ENCODE measurements at places on chromosomes 13 and 19.

DNA sequence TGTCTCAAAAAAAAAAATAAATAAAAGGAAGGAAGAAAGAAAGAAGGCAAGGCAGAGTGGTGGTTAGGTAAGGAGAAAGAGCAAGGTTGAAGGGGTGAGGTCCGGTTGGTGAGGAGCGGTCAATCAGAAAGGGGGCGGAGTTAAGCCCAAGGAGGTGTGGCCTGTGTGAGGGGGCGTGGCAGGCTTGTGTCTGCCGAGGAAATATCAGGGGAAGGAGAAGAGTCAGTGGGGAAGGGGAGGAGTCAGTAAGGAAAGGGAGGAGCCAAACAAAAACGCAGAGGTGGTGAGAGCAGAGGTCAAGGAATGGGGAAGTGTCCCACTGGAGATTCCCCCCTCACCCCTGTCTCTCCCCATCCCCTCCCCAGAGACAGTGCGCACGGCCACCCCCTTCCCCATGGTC lies 5.9 kb downstream of the CACNG7 start:
- no peak for DNase-seq

DNA sequence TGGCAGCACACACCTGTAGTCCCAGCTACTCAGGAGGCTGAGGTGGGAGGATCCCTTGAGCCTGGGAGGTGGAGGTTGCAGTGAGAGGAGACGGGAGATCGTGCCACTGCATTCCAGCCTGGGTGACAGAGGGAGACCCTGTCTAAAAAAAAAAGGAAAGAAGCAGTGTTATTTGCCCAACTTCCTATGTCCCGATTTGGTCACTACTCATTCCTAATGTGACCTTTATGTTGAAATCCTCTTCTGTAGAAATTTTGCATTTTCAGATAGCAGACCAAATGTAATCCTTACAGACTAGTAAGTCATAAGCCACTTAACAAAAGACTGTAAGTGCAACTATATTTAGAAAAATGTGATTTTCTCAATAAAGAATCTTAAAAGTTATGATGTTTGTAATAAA lies 18.2 kb upstream of the STK24 start:
- DNase-seq = no peak

- DNase-seq = no peak
Observed at GRCh38 chr13:23950736-23951510, 53.6 kb upstream of the C1QTNF9B start.

GRCh38 chr19:22545751-22546150 lies 88.4 kb upstream of the ZNF492 start:
- DNase-seq = no peak

DNA sequence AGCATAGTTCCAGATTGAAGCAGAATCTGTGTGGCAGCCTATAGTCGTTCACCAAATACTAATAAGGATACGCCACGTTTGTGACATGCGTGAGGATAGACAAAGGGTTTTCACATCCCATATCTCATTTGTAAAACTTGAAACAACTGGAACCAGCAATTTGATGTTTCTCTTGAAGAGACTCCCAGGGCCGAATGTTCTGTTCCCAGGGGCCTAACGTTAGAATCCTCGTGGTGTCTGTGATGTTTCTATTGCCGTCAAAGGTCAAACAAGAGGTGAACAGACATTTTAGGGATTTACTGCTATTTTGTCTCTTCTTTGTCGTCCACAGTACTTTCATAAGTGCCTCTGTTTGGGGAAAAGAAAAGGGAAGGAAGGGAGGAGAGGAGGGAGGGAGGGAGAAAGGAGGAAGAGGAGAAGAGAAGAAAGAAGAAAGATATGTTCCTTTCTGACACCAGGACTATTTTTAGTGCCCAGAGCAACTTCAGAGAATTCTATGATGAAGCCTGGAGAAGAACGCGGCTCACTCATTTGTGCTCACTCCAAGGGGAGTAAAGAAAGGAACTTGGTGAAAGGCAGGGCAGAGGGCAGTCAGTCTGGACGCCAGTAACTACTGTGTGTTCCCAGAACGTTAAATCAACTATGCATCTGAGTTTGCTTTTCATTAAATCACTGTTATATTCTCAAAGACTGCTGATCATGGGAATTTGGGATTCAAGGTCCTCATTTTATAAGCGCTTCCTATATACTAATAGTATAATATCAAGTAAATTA lies 154.5 kb downstream of the DCT start:
- DNase-seq = no peak

DNA sequence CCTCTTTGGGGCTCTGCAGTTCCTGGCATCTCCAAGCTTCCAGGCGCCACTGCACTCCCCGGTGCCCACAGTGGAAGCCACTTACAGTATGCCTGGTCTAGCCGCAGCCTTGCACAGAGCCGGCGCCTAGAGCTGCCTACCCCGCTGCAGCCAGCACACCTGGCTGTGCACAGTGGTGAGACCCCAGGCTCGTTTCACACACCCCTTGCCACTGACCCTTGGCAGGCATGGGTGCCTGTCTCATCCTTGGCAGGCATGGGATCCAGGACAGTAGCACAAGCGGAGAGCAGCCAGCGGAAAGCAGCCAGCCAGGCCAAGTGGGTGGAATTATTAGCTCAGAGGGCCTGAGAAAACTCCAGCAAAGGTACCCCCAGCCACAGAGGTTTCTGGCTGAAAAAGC lies 86.0 kb downstream of the SERP2 start:
- no peak for DNase-seq

GRCh38 chr13:31957772-31958171 lies 73.8 kb upstream of the FRY start:
- DNase-seq = no peak

- DNase-seq = no peak
Observed at GRCh38 chr19:45451131-45451849, 16.5 kb upstream of the FOSB start.

GRCh38 chr13:27643334-27644132 lies 21.8 kb downstream of the POLR1D start:
- DNase-seq = no peak

DNA sequence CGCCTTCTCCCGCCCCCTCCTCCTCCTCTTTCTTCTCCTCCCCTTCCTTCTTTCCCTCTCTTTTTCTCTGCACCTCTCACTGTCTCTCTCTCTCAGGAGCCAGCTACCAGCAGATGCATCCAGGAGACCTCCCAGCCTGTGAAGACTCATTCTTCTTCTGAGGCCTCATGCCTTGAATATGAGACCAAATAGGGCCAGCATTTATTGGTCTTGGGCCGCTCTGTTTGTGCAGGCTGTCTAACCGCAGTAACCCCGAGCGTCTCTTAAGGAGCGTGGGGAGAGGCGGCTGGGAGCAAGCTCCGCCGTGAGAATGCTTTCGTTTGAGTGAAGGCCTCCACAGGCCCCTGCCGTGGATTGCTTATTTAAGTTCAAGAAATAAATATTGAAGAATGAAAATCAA lies 167.0 kb downstream of the NUFIP1 start:
- no peak for DNase-seq

DNA sequence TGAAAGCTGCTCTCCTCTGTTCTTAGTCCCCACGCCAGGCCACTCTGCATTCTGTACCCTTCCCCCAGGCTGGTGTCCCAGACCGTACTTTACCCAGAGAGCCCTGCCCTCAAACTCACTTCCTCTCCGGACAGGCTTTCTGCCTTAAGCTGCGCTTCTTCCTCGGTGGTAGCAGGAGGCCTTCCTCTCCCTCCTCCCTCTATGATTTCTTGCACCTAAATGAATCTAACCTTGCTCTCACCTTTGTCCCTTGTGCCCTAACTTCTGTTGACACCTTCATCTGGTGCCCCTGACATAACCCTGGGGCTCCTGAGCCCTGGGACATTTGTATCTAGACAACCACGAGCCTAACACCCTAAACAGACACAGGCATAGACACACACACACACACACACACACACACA lies 29.6 kb upstream of the CEACAM21 start:
- no peak for DNase-seq

DNA sequence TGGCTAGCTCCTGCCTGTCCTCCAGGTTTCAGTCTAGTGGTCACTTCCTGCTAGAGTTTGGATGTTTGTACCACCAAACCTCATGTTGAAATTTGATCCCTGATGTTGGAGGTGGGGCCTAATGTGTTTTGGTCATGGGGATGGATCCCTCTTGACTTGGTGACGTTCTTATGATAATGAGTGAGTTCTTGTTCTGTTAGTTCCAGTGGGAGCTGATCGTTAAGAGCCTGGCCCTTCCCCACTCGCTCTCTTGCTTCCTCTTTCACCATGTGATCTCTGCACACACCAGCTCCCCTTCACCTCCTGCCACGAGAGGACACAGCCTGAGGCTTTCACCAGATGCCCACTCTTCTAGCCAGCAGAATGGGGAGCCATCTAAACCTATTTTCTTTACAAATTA lies 86.8 kb upstream of the SCEL start:
- no peak for DNase-seq

DNA sequence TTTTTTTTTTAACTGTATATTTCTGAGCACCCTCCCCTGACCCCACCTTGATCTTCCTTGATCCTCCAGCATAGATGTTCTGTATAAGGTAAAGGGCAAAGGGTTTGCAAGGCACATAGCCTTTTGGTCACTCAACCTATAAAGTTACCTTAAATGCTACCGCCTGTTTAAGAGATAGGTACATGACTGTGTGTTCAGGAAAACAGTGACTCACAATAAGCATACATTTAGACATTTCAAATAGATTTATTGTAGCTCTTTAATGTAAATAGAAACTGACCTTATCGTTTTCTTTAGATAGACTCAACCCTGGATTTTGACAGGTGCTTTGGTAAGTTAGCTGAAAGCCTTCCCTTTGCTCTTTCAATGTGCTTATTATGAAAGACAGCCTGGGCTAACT lies 15.2 kb upstream of the SLC10A2 start:
- DNase-seq = no peak

Measured in cortex of kidney (tissue), 1 donor.